ENCODE measurements at places on chromosomes 1 and 21.

DNA sequence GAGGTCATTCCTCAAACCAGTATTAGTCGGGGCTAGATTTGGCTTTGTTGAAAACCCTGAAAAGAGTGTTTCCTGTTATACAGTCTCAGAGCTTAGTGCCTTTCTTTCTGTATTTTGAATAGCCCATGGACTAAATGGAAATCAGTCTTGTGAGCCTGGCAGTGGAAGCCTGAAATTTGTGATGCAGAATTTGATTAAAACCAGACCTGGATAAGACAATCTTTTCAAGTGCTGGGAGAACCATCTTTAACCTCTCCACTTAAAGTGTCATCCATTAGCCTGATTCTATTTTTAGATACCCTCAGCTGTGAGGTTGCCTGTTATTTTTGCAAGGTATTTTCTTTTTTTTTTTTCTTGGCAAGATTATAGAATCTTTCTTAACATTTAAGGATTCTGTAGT lies 19.5 kb downstream of the ACTN2 start:
- no peak for DNase-seq

DNA sequence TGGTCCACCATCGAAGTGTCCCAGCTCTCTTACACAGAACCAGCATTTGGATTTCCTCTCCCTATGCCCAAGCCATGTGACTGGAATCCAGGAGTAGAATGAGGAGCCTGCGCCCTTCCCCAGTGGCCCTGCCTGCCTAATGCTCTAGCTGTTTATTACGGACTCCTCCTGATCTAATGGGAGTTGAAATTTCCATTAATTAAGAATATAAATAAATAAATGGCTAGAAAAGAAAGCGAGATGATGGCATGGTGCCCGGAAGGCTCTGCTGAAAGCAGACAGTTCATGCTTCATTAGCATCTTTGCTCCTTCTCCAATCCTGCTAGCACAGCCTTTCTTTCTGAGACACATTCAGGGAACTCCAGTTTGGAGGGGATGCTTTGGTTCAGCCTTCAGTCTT lies 216.2 kb downstream of the SEC16B start:
- no peak for DNase-seq

DNA sequence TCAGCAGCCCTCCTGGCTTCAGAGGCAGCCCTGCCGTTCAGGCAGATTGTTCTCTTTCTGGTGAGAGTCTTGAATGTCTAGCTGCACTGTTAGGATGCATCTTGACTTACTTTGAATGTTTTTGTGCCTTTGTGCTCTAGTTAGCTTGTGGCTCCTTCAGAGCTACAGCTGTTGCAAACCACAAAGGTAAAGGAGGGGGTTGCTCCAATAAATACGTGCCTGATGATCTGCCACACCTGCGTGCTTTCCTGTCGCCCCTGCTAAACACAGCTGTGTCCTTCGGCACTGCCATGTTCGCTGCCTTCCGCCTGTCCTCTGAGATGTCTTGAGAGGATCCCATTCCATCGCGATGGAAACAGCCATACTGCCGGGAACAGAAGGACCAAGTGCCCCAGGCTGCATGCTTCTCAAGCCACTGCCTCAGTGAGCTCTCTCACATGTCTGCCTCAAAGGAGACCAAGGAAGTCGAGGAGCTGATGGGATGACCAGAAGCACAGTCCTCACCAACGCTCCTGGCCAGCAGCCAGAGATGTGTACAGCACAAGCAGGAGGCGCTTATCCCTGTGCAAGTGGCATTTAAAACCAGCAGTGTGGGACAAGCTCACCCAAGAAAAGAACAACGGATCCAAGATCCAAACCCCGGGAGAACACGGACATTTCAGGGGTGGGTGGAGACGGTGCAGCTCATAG lies 12.0 kb upstream of the SMIM12 start:
- no peak for DNase-seq

DNA sequence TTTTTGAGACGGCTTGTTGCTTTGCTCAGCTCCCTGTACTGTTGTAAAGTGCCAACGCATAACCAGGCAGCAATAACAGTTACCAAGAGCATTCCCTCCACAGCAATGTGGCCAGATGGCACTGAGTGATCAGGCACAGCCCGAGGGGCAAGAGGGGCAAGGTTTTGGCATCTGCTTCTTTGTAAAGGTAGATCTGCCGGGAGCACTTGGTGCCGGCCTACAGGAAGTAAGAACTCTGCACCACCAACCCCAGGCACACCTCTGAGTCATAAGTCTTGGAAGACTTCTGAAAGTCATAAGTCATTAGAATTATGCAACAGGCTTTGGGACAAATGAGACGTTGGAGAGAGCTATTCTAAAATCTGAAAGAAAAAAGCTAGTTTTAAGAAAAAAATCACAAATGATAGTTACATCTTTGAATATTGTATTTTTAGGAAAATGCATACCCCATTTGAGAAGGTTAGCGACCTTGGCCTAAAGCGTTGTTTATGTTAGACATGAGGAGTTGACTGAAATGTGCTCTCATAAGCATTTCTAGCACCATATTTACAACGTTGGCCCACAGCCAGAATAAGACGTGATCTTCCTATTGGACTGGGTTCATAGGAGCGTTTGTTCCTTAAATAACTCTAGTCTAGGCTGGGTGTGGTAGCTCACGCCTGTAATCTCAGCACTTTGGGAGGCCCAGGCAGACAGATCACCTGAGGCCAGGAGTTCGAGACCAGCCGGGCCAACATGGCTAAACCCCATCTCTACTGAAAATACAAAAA lies 37.7 kb upstream of the MAP10 start:
- no peak for DNase-seq

DNA sequence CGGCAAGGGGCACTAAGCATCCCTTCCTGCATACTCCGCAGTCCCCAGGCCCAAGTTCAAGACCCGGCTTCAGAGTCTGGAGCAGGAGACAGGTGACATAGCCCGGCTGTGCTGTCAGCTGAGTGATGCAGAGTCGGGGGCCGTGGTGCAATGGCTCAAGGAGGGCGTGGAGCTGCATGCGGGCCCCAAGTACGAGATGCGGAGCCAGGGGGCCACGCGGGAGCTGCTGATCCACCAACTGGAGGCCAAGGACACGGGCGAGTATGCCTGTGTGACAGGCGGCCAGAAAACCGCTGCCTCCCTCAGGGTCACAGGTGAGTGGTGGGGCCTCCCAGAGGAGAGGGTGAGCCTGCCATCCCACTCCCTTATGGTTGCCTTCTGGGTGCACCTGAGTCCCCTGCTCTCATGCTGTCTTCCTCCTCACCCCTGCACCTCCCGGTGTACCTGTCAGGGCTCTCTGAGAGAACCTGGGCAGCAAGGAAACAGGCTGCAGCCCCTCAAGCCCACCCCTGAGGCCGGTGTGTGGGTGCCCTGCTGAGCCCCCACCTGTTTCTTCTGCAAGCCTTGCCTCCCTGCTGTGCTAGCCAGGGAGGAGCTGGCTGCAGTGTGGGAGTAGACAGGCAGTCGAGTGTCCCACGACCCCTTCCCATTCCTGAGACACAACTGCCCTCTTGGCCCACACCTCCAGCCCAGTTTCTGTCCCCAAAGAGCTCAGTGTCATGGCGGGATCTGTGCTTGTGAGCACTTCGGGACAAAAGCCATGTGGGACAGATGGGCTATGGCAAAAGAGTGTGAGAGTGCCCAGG lies 99.2 kb downstream of the TRIM11 start:
- peak; percentile 36 for DNase-seq

GRCh38 chr1:189866606-189867005 lies 611.1 kb downstream of the BRINP3 start:
- no peak for DNase-seq

DNA sequence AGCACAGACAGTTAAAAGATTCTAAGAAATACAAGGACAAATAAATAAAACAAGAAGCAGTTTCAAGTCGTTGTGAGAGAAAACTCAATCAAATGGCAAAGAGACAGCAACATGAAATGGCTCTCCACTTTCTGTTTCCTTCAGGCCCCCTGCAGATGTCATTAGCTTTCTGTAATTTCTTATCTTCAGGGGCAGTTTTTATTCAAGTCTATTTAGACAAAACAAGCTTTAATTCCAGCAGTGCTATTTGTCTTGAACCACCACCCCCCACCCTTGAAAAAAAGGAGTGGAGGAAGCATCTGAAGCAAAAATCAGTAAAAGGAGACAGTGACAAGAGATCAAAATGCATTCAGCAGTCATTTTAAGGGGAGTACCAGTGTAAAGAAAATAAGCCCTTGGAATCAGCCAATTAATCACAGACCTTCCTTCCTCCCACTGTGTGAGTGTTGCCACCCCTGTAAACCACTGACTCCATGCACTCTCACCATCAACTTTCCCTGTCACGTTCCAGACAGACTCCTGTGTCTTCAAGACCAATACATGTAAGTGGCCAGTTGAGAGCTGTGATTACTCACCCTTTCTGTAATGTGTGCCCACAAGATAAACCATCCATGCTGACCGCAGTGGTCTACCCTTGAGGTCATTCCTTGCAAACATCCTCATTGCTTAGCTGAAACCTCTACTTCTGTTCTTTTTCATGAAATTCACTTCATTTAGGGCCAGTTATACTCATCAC lies 136.1 kb upstream of the HOOK1 start:
- DNase-seq = no peak

DNA sequence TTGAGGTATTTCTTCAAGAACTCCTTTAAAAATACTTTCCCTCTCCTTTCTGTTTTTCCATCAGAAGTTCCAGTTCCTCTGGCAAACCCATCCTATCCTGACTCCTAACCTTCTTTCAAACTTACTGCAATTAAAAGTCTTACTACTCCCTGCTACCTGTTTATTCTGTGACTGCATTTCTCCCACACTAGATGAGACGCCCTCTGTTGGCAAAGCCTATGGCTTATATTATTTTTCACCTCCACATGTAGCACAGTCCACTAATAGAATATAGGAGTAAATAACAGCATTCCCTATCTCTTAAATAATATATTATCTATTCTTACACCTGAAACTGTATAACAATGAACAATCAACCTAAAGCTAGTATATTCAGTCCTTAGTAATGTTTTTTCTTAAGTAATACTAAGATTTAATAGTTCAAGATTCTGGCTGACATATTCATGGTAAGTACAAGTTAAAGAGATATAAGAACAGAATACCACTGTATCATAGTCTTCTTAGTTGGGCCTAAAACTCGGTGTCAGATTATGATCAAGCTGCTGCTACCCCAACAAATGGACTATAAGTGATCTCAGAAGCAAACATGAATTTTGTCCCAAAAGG lies 54.8 kb downstream of the RAB3GAP2 start:
- DNase-seq = no peak

DNA sequence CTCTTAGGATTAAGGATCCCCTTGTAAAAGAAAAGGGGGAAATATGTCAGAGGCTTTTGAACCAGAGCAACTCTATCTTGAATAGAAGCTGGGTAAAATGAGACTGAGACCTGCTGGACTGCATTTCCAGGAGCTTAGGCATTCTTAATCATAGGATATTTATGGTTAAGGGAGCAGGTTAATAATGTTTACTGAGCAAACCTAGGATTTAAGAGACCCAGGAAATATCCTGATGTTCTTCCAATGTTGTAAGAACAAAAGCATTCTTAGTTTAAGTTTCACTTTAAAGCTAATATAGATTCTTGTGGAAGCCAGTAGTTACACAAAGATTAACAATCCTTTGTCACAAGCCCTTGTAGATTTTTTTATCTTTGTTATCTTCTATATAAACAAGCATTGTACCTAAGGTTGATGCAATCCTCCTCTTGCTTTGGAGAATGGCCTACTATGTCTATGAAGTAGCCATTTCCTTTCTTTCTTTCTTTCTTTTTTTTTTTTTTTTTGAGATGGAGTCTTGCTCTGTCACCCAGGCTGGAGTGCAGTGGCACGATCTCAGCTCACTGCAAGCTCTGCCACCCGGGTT lies 570.2 kb upstream of the BEND5 start:
- no peak for DNase-seq

DNA sequence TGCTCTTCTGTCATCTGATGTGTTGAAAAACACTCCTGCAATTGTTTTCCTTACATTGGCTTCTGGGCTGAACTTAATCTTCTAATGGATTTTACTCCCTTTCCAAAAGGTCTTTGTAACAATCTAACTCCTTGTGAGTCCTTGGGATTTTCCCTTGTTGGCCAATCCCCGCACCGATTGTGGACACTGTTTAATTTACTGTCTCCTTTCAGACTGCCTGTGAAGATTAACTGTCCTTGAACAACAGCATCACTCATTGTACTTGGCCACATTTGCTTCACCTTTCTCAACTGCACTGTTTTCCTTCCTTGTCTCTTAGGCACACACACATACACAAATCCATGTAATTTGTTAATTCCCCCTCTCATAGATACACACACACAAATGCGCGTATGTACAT lies 120.4 kb downstream of the SPATA46 start:
- DNase-seq = no peak

- DNase-seq = no peak
Observed at GRCh38 chr1:67748630-67749029, 63.6 kb downstream of the GADD45A start.

- no peak for DNase-seq
Observed at GRCh38 chr1:244751271-244751895, 84.1 kb upstream of the COX20 start.

DNA sequence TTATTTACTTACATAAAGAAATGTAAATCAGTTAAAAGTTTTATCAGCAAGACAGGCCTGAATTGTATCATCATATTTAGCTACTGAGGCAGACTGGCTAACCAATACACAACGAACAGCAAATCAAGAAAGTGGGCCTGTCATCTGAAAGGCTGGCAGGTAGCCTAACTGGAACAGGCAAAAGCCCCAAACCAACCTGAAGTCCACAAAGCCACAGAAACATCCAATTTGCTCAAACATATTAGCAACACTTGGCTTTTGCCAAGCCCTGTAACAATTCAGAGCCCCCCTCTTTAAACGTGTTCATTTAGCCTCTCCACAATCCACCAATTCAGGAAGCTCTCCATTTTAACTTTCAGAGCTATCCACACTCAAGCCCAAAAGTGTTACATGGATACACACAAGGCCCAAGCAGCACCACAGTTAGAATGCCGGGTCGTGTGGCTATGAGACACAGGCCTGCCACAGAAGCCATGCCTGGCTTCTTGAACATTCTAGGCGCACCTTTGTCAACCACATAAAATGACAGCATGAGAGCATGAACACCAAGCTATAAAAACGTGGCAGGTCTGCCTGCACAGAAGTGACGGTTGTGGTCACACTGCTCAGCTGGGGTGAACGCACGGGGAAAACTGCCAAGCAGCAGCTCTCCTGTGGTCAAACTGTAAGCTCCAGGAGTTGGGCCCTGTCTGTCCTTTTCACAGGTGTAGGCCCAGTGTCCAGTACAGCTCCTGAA lies 49.3 kb downstream of the CD34 start:
- DNase-seq = no peak

DNA sequence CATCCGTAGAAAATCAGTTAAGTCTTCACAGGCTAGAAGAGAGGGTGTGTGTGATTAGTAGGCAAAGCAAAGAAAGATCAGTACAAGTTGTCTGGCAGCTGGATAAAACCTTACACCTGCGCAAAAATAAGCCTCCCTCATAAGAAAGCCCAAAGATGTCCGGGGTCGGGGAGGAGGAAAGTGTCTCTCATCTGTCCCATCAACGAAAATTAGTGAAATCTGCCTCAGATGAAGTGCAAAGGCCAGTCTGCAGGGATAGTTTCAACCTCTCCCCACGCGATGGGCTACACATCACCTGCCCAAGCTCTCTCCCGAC lies 333.9 kb downstream of the SRGAP2C start:
- DNase-seq = no peak

GRCh38 chr1:205510308-205510950 lies 6.0 kb downstream of the CDK18 start:
- no peak for DNase-seq

DNA sequence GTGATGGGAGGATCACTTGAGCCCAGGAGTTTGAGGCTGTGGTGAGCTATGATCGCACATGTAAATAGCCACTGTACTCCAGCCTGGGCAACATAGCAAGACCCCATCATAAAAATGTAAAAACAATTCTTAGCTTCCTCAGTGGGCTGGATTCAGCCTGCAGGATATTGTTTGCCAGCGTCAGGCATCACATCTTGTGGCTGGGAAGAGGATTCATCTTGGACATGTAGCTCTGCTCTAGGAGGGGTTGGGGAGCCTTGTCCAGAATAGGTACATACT lies 19.3 kb upstream of the ST3GAL3 start:
- DNase-seq = no peak
